Activated T-helper 1 cell treated with anti-CD3 and anti-CD28 coated beads, Interleukin-2, amount 50 U/mL, for 16 hours (primary cell): ENCODE measurements at places on chromosomes 7 and 10.

DNA sequence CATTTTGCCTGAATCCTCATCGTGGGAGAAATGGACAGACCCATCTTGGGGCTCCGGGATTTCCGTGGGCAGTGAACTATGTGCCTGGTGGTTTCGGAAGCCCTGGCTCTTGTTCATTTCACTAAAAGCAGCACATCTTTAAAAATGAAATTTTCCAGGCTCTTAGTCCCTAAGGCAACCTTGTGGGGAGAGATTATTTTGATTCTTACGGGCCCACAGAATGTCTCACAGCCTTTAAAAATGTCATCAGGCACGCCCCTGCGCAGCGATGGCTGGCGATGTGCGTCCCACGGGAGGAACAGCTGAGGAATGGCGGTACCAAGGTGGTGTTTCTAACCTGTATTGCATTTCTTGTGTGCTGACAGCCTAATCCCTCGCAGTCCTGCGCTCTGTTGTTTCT is 189.7 kb downstream of the CCDC3 start:
- DNase-seq = no peak

DNA sequence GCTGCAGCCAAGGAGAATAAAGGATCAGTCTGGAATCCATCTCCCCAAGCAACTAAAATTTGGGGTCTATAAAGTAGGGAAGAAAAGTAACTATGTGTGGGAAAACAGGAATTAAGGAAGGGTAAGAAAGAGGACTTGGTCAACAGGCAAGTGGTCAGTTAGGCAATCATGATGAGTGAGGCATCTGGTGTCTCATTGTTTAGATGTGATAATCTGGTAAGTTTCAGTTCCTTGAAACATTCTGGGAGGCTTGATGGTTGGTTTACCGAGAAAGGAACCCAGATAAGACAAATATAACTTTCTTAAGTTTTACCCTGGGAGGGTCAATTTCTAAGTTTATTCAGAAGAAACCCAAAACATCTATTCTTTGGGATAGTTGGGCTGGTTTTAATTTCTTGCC is 22.3 kb downstream of the HYAL4 start:
- DNase-seq = no peak

GRCh38 chr10:126849646-126850045 is 55.6 kb upstream of the DOCK1 start:
- DNase-seq = no peak

DNA sequence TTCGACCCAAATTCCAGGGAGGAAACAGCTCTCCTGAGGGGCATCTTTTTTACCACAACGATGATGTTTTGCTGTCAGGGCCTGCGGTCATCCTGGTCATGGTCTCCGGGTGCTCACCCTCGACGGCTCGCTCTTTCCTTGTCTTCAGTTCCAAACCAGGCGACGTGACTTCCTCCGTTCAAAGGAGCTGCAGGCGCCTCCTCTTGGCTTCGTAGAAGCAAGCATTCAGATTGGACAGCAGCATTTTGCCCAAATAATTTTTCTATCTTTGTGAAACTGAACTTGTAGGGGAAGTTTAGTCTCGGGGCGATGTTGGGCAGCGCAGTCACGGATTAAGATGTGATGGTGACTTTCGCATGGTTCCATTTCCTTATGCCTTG is 208.9 kb downstream of the DNAJB6 start:
- DNase-seq = no peak

GRCh38 chr7:137871170-137871915 is 24.6 kb upstream of the DGKI start:
- DNase-seq = no peak

GRCh38 chr10:114322344-114322743 is 82.0 kb downstream of the AFAP1L2 start:
- DNase-seq = no peak

GRCh38 chr10:4525103-4525502 is 300.9 kb upstream of the AKR1E2 start:
- no peak for DNase-seq

DNA sequence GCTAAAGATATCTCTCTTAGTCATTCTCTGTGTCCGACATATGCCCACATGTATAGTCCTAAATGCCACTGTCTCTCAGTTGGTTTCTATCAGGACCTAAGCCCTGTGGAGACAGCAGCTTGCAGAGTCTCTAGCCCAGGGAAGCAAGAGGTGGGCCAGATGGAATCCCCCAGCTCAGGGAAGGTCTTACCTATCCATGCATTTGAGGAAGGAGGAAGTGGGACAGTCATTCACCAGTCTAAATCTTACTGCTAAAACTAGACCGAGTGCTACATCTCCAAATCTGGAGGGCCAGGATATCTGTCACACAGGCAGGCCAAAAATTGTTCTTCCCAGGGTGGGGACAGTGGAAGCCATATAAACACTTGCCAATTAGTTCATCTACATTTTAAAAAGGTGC is 26.4 kb upstream of the HERPUD2 start:
- DNase-seq = no peak

DNA sequence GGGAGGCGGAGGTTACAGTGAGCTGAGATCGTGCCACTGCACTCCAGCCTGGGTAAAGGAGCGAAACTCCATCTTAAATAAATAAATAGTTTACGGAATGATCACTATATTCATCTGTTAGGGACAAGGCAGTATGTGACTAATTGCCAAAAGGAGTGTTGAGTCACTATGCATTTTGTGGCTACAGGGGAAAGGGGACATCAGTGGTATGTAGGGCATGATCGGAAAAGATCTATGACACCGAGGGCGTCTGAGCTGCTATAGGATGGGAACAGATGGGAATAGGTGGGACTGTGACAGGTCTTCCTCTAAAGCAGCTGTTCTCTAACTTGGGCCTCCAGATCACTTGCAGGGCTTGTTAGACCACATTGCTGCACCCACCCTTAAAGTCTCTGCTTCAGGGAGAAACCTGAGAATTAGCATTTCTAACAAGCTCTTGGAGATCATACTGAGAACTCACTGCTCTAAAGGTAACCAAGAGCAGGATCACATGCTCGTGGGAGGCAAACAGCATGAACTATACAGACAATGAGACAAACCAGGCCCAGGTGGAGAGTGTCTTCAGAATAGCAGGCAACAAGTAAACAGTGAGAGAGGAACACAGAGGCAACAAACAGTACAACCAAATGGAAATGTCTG is 65.1 kb upstream of the ITGA8 start:
- DNase-seq = no peak

GRCh38 chr10:19788075-19788686 is 28.1 kb upstream of the PLXDC2 start:
- no peak for DNase-seq

- DNase-seq = no peak
Observed at GRCh38 chr10:60384708-60385398, 4.8 kb downstream of the ANK3 start.

GRCh38 chr10:61684894-61685507 is 22.3 kb downstream of the CABCOCO1 start:
- DNase-seq = no peak

DNA sequence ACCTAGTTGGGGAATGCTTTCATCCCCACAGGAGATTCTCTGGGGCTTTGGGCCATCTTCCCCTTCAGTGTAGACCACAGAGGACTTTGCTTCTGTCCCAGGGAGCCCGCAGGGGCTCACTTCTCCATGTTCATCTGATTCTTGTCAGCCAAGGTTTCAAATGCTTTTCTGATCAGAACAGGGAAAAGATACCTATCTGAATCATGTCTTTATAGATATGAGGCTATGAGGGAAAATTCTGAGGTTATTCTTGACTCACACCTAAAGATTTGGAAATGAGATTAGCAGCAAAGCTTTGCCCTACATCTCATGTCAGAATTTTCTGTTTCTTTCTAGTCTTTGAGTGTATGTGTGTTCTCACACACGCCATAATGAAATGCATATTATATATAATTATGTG is 53.3 kb downstream of the FIGNL1 start:
- DNase-seq = no peak

- DNase-seq = no peak
Observed at GRCh38 chr10:43200538-43201390, 62.5 kb downstream of the CSGALNACT2 start.

- DNase-seq = no peak
Observed at GRCh38 chr7:68760556-68760955, 837.7 kb upstream of the AUTS2 start.

- DNase-seq = no peak
Observed at GRCh38 chr10:80416479-80417098, 8.2 kb downstream of the PRXL2A start.

DNA sequence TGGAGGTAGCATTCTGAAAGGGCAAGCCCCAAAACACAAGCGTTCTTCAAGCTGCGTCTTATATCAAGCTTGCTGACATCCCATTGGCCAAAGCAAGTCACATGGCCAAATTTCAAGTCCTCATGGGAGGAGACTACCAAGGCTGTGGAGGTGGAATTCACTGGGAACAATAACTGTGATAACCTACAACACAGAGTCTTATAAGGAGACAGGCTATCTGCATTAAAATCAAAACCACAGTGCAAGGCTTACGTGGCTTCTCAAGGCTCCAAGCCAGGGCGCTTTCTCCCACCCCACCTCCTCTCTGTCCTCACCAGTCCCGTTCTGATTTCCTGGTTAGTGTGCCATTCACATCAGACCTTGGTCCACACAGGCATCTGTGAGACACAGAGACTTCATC is 39.4 kb downstream of the ADRB1 start:
- no peak for DNase-seq

- DNase-seq = no peak
Observed at GRCh38 chr7:131436384-131436783, 108.7 kb downstream of the MKLN1 start.

GRCh38 chr10:7819121-7819460 is 786 bp downstream of the TAF3 start:
- no peak for DNase-seq

DNA sequence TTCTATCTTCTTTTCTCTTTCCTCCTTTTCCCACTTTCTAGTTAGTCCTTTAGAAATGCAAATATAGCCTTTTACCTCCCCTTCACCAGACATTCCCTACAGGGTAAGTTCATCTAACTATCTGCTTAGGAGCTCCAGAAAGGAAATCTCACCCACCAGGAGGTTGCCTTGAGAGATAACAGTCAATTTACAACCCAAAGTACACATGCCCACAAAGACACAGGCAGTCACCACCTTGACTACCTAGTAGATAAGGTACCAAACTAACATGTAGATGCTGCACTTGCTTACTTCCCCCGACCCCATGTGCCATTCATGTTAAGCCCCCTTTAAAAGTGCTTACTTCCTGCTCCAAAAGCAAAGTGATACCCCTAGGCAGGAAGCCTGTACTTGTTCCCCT is 12.8 kb upstream of the CREB3L2 start:
- no peak for DNase-seq
